ENCODE measurements at places on chromosomes 12 and 14.

DNA sequence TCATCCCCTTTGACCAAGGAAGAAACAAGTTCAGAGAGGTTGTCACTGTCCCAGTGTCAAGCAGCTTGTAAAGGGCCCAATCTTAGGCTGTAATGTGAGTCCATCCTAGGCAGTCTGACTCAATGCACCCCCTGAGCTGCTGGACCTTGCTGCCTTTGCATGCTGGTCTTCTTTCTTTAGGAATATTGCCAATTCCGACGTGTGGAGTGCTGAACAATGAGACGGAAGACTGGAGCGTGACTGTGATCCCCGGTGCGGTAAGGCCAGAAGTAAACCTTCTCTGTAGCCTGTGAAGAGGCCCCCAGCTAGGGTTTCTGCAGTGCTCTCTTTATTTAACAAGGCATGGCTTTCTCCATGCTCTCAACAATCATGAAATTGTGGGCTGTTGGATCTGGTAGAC, 963 bp downstream of the TCTN2 start:
- no peaks in the 10 kb centered on the region for H3K27me3 ChIP-seq
- DNase-seq, result no peak
- H3K4me3 ChIP-seq, result peak overlapping the region; percentile 90
- peaks cover 35% of the 10 kb centered on the region for H3K36me3 ChIP-seq

GRCh38 chr12:54304187-54304810, 3.5 kb upstream of the NFE2 start:
- H3K36me3 ChIP-seq, result no peaks in the 10 kb centered on the region
- no peak overlapping the region for H3K4me3 ChIP-seq
- H3K4me1 ChIP-seq, result peaks cover 16% of the 10 kb centered on the region
- no peak for DNase-seq
- no peak overlapping the region for H3K27ac ChIP-seq

GRCh38 chr14:24542346-24542936, 33.6 kb downstream of the CTSG start:
- no peaks in the 10 kb centered on the region for H3K27me3 ChIP-seq
- no peak overlapping the region for H3K4me3 ChIP-seq
- no peaks in the 10 kb centered on the region for H3K4me1 ChIP-seq
- no peaks in the 10 kb centered on the region for H3K36me3 ChIP-seq
- no peak for DNase-seq

GRCh38 chr12:5723071-5723470, 222.0 kb downstream of the ANO2 start:
- no peaks in the 10 kb centered on the region for H3K27me3 ChIP-seq
- H3K36me3 ChIP-seq, result no peaks in the 10 kb centered on the region
- H3K4me1 ChIP-seq, result peaks cover 9% of the 10 kb centered on the region
- DNase-seq, result no peak

DNA sequence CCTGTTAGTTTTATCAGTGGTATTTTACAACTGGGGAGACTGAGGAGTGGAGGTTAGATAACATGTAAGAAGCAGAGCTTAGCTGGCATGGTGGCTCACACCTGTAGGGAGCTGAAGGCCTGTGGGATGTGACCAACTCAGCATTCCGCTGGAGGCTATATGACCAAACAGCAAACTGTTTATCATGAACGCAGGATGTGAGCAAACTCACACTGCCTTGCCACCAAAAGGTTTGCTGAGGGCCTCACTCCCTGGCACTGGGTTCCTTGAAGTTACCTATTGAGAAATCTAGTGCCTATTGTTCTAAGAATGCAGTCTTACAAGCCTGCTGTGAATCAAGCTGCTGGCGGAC, 23.4 kb downstream of the JKAMP start:
- H3K27me3 ChIP-seq, result no peaks in the 10 kb centered on the region
- no peak for DNase-seq
- H3K4me3 ChIP-seq, result no peak overlapping the region
- H3K27ac ChIP-seq, result no peak overlapping the region
- H3K4me1 ChIP-seq, result no peaks in the 10 kb centered on the region
- H3K36me3 ChIP-seq, result peaks cover 23% of the 10 kb centered on the region

- DNase-seq, result no peak
- no peaks in the 10 kb centered on the region for H3K27me3 ChIP-seq
- H3K27ac ChIP-seq, result no peak overlapping the region
- H3K4me1 ChIP-seq, result no peaks in the 10 kb centered on the region
- H3K4me3 ChIP-seq, result no peak overlapping the region
These were observed 207.7 kb downstream of the CACNA1C start for GRCh38 chr12:2260441-2260840.

- no peaks in the 10 kb centered on the region for H3K4me1 ChIP-seq
- H3K27ac ChIP-seq, result no peak overlapping the region
- H3K27me3 ChIP-seq, result no peaks in the 10 kb centered on the region
- H3K4me3 ChIP-seq, result no peak overlapping the region
These were observed 77.5 kb upstream of the ATP2A2 start for GRCh38 chr12:110203546-110203945.

- H3K36me3 ChIP-seq, result no peaks in the 10 kb centered on the region
- no peak overlapping the region for H3K4me3 ChIP-seq
- no peak overlapping the region for H3K27ac ChIP-seq
- peaks cover 2% of the 10 kb centered on the region for H3K27me3 ChIP-seq
These were observed 257.8 kb downstream of the DPF3 start for GRCh38 chr14:72636094-72636493.

- no peak overlapping the region for H3K4me3 ChIP-seq
- no peaks in the 10 kb centered on the region for H3K36me3 ChIP-seq
- no peak for DNase-seq
- no peaks in the 10 kb centered on the region for H3K27me3 ChIP-seq
- no peak overlapping the region for H3K27ac ChIP-seq
These were observed 50.2 kb upstream of the ELK3 start for GRCh38 chr12:96143827-96144565.

GRCh38 chr14:76203086-76204001, 51.6 kb downstream of the GPATCH2L start:
- no peak overlapping the region for H3K4me3 ChIP-seq
- H3K27ac ChIP-seq, result no peak overlapping the region
- H3K27me3 ChIP-seq, result no peaks in the 10 kb centered on the region
- no peaks in the 10 kb centered on the region for H3K4me1 ChIP-seq
- no peak for DNase-seq
- peaks cover 2% of the 10 kb centered on the region for H3K36me3 ChIP-seq

- H3K27me3 ChIP-seq, result no peaks in the 10 kb centered on the region
- no peaks in the 10 kb centered on the region for H3K36me3 ChIP-seq
- no peak overlapping the region for H3K4me3 ChIP-seq
- H3K27ac ChIP-seq, result no peak overlapping the region
- H3K4me1 ChIP-seq, result peaks cover 10% of the 10 kb centered on the region
These were observed 4.6 kb upstream of the CD4 start for GRCh38 chr12:6784761-6785160.

DNA sequence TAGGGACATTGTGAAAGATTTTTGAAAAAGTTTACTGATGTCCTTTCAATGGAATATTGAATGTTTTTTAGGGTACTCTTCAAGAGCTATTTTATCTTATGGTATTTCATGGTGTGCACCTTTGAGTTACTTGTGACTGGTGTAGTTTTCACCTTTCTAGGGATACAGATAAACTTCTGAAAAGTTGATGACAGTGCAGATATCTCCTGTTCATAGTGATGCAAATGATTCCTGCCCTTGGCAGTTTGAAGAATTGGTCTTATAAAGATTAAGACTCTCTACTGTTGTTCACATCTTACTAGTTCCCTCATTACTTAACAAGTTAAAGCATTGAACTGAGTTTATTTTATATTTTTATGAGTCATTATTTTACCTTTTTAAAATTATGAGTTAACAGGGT, 408.9 kb downstream of the TRHDE start:
- no peaks in the 10 kb centered on the region for H3K36me3 ChIP-seq
- no peak overlapping the region for H3K27ac ChIP-seq
- H3K4me1 ChIP-seq, result no peaks in the 10 kb centered on the region
- no peak for DNase-seq

GRCh38 chr12:67299926-67300325, 30.8 kb downstream of the CAND1 start:
- H3K4me1 ChIP-seq, result no peaks in the 10 kb centered on the region
- H3K4me3 ChIP-seq, result no peak overlapping the region
- no peak overlapping the region for H3K27ac ChIP-seq

- H3K27me3 ChIP-seq, result no peaks in the 10 kb centered on the region
- peaks cover 9% of the 10 kb centered on the region for H3K4me1 ChIP-seq
- H3K4me3 ChIP-seq, result no peak overlapping the region
- no peaks in the 10 kb centered on the region for H3K36me3 ChIP-seq
- no peak for DNase-seq
These were observed 43.1 kb upstream of the GTF2A1 start for GRCh38 chr14:81263777-81264410.

GRCh38 chr12:19194963-19195362, 65.4 kb downstream of the PLEKHA5 start:
- no peak overlapping the region for H3K27ac ChIP-seq
- no peaks in the 10 kb centered on the region for H3K4me1 ChIP-seq
- no peak for DNase-seq

GRCh38 chr14:34043627-34044372, 92.9 kb upstream of the EGLN3 start:
- DNase-seq, result no peak
- no peak overlapping the region for H3K4me3 ChIP-seq
- H3K27me3 ChIP-seq, result peaks cover 4% of the 10 kb centered on the region
- no peaks in the 10 kb centered on the region for H3K36me3 ChIP-seq
- H3K27ac ChIP-seq, result no peak overlapping the region

DNA sequence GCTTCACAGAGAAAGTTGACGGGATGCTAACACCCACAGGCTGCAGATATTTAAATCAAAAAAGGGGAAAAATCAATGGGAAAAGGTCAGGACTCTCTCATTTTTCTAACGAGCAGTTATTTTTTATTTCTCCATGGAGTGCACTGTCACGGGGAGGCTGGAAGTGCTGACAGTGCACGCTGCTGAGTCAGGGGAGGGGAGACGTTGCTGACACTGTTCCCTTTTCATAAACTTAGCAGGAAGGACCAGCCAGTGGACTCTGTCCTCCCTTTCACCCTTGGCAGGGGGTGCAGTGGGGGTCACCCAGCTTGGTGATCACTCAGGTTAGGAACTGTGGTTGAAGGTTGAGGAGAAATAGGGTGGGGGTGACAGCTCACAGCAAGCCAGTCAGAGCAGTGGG, 65.6 kb upstream of the FUT8 start:
- no peaks in the 10 kb centered on the region for H3K36me3 ChIP-seq
- no peaks in the 10 kb centered on the region for H3K4me1 ChIP-seq
- H3K27me3 ChIP-seq, result no peaks in the 10 kb centered on the region
- no peak overlapping the region for H3K4me3 ChIP-seq
- no peak overlapping the region for H3K27ac ChIP-seq
- no peak for DNase-seq

DNA sequence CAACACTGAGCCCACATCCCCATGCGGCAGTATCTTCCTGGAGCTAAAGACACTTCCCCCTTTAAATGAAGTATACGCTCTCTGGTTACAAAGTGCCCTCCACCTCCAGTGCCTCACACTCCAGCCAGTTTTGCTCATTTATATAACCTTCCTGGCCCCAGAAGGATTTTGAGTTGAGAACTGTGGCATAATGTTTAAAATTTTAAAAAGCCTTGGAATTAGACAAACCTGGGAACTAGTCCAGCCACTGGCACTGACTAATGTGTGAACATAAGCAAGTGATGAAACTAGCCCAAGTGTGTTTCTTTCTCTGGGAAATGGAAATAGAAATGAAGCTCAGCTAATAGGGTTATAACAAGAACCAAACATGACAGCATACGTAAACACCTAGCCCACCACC, 723.7 kb upstream of the USP15 start:
- H3K27me3 ChIP-seq, result no peaks in the 10 kb centered on the region
- no peaks in the 10 kb centered on the region for H3K36me3 ChIP-seq
- H3K27ac ChIP-seq, result no peak overlapping the region
- no peaks in the 10 kb centered on the region for H3K4me1 ChIP-seq

DNA sequence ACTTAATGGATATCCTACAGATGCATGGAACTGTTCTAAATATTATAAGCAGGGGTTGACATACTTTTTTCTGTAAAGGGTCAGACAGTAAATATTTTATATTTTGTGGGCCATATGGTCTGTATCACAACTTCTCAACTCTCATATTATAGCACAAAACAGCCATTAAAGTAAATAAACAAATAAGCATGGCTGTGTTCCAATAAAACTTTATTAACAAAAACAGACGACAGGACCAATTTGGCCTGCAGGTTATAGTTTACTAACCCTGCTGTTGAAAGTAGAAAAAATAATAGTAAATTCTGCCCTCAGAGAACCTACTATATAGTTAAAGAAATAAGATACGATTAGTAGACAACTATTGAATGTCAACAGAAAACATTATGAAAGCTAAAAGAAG, 17.5 kb downstream of the ATG2B start:
- no peaks in the 10 kb centered on the region for H3K27me3 ChIP-seq
- no peak overlapping the region for H3K4me3 ChIP-seq
- H3K36me3 ChIP-seq, result no peaks in the 10 kb centered on the region
- DNase-seq, result no peak
- no peak overlapping the region for H3K27ac ChIP-seq

GRCh38 chr12:52740584-52740983, 36.6 kb downstream of the KRT76 start:
- H3K27me3 ChIP-seq, result no peaks in the 10 kb centered on the region
- H3K4me3 ChIP-seq, result no peak overlapping the region
- no peak for DNase-seq
- H3K36me3 ChIP-seq, result no peaks in the 10 kb centered on the region
- no peak overlapping the region for H3K27ac ChIP-seq

DNA sequence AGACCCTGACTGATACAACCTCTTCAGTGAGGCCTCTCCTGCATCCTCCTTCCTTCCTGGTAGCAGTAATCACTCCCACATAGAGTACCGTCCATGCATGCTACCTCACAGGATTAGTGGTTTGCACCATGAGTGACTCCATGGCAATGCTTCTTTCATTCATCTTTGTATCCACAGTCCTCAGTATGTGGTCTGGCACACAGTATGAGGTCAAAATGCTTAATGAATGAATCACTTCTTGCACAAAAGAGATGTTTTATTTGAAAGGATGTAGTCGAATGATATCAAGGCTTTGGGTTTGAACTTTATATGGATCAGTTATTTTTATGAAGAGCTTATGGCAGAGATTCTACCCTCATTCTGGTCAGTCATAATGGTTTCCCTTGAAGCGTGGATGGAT, 42.2 kb downstream of the KCNA5 start:
- no peak for DNase-seq
- H3K4me1 ChIP-seq, result no peaks in the 10 kb centered on the region
- no peak overlapping the region for H3K27ac ChIP-seq
- no peaks in the 10 kb centered on the region for H3K27me3 ChIP-seq

- H3K36me3 ChIP-seq, result peaks cover 96% of the 10 kb centered on the region
- no peaks in the 10 kb centered on the region for H3K4me1 ChIP-seq
- no peak overlapping the region for H3K4me3 ChIP-seq
These were observed 16.4 kb upstream of the RAB35 start for GRCh38 chr12:120132863-120133385.

DNA sequence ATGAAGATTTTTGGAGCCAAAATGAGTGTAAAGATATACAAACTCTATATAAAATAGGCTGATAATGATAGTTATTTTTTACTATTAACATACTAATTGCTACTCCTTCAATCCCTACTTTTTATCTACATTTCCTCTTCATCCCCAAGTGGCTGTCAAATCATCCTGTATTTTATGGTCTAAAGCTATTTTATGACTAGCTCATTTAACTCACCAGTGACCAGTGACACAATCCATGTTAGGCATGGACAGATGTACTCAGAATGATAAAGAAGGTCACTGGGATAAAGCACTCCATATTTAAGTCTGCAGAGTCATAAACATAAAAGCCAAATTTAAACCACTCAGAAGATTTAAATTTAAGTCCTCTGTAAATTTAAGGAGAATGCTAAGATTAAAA, 183.0 kb downstream of the MED13L start:
- no peaks in the 10 kb centered on the region for H3K4me1 ChIP-seq
- H3K27me3 ChIP-seq, result no peaks in the 10 kb centered on the region
- no peak overlapping the region for H3K4me3 ChIP-seq

Data from neuronal stem cell (in vitro differentiated cells).